A549 treated with Hydrocortisone at 1 μM for 4 hours (cell line): ENCODE measurements at places on chromosomes 5 and 9. TPM values are rescaled to one million over a fixed set of nuclear protein-coding genes. Genes with fewer than 3 reads are reported as not detected.

Gene RHOBTB3
- total RNA-seq: 7.1 to 11.5 TPM (median 9.0 TPM) in 5 replicates

Gene TLX3
- total RNA-seq: not detected in 5 replicates

Gene PLPP7
- total RNA-seq: 0.06 TPM in 1 of 5 replicates, not detected in the others

Gene CLIC3
- total RNA-seq: 2.3 to 5.7 TPM (median 4.6 TPM) in 5 replicates

Gene CCDC112
- 6.5 to 9.2 TPM (median 7.6 TPM) in 5 replicates for total RNA-seq

Gene DMRT3
- not detected in 5 replicates for total RNA-seq

Gene C9orf50
- 0.08 TPM in 1 of 5 replicates, not detected in the others for total RNA-seq

Gene GARIN3
- not detected in 5 replicates for total RNA-seq

Gene SET
- 367 to 533 TPM (median 408 TPM) in 5 replicates for total RNA-seq

Gene EIF4E1B
- not detected in 5 replicates for total RNA-seq

Gene LCN6
- not detected in 5 replicates for total RNA-seq

Gene PFN3
- total RNA-seq: not detected in 5 replicates

Gene ABO
- not detected in 5 replicates for total RNA-seq

Gene PDZD2
- 0.30 to 0.79 TPM (median 0.56 TPM) in 5 replicates for total RNA-seq

Gene PKD2L2
- total RNA-seq: 0.12 TPM in 1 of 5 replicates, not detected in the others

Gene HSPA4
- 150 to 192 TPM (median 180 TPM) in 5 replicates for total RNA-seq
